ENCODE measurements at places on chromosomes 12 and 14.

- peak; percentile 78 for DNase-seq
Observed at GRCh38 chr14:74579447-74580274, 32.4 kb downstream of the LTBP2 start.

DNA sequence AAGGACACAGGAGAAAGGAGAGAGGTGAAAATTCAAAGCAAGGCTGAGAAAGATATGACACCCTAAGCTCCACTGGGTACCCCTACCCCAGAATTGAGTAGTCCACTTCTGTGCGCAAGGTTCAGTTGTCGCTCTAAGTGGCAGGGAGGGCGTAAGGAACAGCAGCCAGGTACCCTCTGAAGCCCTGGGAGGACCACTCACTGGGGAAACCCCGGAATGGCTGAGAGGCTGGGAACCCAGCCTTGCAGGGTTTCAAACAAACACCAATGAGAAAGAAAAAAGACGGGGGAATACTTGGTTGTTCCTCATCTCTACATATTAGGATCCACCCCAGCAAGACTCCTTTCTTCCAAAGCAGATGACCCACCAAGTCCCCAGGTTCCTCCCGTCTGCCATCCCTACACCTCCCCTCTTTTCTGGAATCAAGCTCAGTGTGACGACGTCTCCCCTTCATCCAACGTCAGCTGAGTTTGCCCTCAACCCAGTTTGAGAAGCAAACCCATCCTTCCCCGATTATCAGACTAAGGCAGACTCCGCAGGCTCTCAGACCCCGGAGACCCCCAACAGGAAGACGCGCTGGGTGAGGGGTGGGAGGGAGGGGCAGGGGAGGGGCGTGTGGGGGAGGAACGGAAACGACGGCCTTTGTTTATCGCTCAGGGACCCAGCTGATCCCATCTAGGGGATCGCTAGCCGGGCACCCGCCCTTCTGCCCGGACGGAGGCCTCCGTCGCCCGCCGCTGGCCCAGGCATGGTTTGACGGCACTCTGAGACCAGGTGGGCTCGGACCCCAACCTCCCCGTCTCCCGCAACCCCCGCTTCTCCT, 795 bp downstream of the LMBR1L start:
- DNase-seq: no peak

DNA sequence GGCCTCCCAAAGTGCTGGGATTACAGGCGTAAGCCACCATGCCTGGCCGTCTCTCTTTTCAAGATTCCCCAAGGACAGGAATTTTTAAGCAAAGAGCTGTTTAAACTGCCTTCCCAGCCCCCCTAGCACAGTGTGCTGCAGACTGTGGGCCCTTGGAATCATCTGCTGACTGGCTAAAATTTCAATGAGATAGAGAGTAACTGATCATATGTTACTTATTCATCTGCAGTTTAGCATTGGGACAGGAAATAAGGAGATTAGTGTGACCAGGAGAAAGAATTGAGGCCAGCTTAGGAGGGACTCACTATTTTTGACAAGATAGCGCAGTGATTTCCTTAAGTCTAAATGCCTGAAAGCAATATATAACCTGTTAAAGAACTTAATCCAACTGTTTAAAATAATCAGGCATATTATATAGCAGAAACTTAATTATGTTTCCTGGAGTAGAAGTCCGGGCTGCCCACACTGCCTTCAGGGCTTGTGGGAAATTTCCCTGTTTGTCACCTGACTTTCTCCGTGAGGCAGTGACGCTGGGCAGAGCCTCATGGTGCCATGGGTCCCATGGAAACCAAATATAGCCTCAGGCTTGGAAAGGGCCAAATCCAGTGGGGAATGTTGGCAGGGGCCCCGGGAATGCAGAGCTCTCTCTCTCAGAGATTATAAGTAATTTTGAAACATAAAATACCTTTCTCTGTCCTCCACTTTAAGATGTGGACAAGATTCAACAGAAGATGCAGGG, 22.8 kb upstream of the CEBPE start:
- DNase-seq: no peak

DNA sequence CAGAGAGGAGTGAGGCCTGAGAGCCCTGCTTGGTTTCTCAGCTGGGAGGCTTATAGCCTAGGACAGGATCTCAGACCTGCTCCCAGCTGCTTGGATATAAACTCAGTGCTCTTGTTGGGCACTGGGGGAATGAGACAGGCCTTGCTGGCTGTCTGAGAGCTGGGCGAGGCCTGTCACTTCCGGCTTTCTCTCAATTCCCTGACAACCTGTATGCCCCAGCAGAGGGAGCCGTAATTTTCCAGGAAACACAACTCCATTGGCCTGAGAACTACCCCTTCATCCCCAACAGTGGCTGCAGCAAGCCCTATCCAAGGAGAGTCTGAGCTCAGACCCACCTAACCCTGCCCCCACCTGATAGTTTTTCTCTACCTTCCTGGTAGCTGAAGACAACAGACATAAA, 258.3 kb upstream of the STXBP6 start:
- DNase-seq: no peak

DNA sequence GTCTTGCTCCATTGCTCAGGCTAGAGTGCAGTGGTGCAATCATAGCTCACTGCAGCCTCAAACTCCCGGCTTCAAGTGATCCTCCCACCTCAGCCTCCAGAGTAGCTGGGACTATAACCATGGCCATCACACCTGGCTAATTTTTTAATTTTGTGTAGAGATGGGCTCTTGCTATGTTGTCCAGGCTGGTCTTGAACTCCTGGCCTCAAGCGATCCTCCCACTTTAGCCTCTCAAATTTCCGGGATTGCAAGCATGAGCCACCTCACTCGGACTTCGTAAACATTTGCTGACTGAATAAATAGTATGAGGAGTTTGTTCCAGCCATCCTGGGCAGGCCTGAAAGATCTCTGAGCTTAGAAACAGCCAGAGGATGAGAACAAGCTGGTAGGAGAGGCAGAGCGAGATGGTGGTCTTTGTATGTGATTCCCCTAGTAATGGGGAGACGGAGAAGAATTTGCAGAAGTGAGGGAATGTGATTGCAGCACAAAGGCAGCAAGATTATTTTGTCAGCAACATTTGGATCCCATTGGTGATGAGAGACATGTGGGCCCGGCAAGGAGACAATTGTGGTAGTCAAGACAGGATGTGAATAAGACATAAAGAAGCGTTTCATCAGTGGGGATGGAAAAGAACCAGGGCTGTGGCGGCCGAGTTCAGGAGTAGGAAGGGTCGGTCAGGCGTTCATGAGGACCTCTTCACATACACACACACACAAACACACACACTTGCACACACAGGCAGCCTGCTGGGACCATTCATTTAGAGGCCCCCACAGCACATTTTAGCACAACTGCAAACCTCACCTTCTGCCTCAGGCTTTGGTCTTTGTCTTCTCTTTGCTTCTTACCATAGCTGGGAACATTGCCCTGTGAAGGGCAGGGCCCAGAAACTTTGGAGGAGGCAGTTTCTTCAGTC, 155.5 kb downstream of the ZFP36L1 start:
- peak; percentile 63 for DNase-seq

All from fibroblast of skin of back (primary cell).